ENCODE measurements at places on chromosomes 5 and 9.

GRCh38 chr5:137366526-137366925, 132.6 kb downstream of the SPOCK1 start:
- no peak for DNase-seq

DNA sequence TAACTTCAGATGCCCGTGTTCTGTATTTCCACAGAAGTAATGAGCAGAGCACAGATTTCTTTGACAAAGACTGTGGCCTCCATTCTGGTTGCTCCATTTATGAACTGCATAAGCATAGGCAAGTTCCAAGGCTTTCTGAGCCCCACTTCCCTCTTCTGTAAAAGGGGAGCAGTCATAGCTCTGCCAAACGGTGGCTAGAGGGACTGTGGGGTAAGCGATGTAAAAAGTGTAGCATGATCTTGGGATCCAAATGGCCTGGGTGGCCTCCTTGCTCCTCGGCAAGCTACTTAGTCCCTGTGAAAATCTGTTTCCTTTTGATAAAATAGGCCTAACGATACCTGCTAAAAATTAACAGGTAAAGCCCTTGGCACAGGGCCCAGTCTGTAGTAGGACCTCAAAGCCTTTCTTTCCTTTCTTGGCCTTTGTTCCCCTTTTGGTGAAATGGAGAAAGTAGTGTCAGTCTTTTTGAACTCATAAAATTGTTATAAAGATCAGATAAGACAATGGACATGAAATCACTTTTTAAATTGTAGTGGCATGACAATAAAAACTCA, 646.6 kb downstream of the ACTL7B start:
- DNase-seq, result no peak

DNA sequence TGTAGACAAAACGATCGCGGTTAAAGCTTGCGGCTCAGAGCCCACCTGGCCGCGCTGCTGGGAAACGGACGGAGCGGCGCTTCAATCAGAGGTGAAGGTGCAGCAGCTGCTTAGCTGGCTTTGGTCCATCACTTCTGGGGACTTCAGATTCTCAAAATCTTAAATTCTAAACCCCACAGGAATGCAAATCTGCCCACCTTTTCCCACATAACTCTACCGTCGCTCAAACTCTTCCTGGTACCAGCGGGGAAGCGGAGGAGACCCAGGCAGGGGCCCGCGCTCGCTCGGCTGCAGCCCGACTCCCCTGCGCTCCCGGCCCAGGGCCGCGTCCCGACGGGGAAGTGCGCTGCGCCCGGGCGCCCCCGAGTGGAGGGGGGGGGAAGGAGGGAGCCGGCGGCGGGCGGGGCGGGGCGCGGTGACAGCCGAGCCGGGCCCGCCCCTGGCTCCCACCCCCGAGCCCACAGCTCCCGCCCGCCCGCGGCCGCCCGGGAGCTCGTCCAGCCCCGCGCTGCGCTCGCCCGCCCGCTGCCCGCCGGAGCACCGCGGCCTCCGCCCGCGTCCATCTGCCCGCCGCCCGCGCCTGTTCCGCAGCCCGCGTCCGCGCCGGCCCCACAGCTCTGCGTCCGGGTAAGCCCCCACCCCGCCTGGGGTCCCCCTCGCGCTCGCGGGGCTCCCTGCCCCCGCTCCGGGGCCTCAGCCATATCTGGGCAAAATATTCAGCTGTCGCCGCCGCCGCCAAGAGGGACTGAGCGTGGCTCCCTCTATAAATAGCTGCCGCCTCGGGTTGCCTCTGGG, at the start of gene TMOD1:
TSS of gene TMOD1 (plus strand) at position 490 of the 795 bp plus-strand sequence. CDS start 22,523 bp downstream, outside the sequence.
- peak; percentile 93 for DNase-seq

DNA sequence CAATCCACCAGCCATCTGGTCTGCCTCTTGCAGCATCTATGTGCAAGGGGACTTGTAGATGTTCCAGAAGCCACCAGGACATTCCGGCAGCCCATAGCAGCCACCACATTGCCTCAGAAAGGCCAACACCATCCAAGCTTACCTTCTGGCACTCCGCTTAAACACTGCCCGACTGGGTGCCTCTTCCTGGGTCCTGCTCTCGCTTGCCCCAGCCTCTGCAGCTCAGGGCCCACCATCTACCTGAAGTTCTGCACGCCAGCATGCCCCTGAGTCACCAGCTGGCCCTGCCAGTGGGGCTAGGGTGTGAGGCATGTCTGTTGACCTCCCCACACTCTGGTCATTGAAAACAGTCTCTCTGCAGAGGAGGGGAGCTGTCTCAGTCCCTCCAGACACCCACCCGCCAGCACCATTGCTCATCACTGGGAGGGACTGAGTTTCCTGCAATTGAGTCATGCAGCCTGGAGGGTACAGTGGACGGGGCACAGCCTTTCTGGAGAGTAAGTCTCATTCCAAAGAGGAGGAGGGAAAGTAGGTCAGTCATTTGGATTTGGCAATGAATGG, 16.9 kb upstream of the COL5A1 start:
- DNase-seq, result no peak

- DNase-seq, result no peak
These were observed 444.8 kb downstream of the SPOCK1 start for GRCh38 chr5:137054335-137054734.

- DNase-seq, result peak; percentile 70
These were observed 98.7 kb downstream of the RAPGEF6 start for GRCh38 chr5:131536211-131536826.
